ENCODE measurements at places on chromosomes 11 and 22.

GRCh38 chr11:132056689-132057088 lies 686.3 kb downstream of the NTM start:
- no peak for DNase-seq

- DNase-seq: no peak
Observed at GRCh38 chr11:76823481-76824028, 37.2 kb upstream of the ACER3 start.

DNA sequence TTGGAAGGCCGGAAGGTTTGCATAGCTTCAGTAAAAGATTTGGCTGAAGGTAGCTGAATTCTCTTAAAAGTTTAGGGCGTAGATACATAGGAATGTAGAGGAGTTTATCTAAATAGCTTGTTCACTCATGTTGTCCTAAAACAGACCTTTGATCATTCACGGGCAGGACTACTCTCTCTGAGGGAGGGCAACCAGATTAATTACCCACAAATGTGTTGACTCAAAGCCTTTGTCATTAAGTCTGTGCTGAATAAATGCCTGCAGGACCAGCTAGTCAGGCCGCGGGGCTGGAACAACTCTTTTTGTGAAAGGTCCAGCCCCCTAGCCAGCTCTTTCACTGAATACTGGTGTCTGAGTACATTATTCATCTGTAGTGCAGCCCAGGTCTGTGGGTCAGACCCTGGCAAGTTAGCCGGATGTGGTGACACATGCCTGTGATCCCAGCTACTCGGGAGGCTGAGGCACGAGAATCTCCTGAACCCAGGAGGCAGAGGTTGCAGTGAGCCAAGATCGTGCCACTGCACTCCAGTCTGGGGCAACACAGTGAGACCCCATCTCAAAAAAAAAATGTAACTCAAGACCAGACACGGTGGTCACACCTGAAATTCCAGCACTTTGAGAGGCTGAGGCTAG lies 2.8 kb upstream of the FADD start:
- no peak for DNase-seq

DNA sequence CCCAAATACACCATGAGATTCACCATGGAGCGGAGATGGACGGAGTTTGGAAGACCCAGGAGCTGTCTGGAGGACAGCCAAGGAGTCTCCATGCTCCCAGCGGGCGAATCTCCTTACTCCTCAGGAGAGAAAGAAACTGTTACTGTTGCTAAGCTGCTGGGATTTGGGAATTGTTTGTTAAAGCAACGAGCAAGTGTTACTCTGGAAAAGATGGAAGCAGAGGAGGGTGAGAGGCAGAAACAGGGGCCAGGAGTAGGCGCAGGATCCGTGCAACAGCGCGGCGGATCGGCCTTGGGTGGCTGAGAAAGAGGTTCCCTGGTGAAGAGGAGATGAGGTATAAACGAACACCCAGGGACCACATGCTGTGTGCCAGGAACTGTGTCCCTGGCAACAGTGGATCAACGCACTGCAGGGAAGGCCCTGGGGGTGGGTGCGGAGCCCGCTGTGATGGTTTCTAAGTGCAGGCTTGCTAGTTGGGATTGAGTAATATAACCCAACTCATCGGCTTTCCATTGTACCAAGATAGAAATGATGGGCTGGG lies 1436.4 kb downstream of the BRD1 start:
- no peak for DNase-seq

- DNase-seq: peak; percentile 44
Observed at GRCh38 chr22:24189249-24190158, 8.2 kb downstream of the SUSD2 start.

GRCh38 chr11:108796551-108796950 lies 131.7 kb downstream of the DDX10 start:
- DNase-seq: no peak

- DNase-seq: no peak
Observed at GRCh38 chr11:14906578-14906977, 14.5 kb upstream of the CYP2R1 start.

DNA sequence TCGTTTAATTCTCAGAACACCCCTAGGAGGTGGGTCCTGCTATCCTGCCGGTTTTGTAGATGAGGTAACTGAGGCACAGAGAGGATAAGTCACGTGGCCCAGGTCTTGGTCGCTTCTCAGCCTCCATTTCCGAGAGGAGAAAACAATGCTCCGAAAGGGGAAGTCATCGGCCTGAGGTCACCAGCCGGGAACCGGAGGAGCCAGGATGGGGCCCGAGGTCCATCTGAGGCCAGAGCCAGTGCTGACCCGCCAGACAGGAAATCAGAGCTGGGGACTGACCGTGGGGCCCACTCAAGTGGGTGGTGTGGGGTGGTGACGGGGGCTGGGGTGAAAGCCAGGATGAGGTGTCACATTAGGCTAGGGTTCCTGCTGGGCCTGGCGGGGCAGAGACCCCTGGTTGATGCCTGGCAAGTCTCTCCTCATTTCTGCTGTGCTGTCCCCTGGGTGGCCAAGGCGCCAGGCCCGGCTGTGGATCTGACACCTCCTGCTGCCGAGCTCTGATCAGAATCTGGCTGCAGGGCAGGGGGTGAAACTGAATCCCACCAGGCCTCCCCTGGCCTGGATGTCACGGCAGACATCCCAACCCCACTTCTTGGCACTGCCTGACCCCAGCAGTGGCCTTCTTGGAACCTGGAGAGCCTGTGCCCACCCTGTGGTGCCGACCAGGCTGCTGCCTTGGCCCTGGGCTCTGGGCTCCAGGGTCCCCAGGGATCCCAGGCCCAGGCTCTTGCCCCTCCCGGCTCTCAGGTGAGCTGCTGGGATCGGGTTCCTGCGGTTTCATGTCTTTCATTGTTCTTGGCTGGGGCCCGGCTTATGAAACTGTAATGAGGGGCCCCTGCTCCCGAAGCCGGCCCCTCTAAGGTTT lies 12.0 kb downstream of the TRIOBP start:
- no peak for DNase-seq

DNA sequence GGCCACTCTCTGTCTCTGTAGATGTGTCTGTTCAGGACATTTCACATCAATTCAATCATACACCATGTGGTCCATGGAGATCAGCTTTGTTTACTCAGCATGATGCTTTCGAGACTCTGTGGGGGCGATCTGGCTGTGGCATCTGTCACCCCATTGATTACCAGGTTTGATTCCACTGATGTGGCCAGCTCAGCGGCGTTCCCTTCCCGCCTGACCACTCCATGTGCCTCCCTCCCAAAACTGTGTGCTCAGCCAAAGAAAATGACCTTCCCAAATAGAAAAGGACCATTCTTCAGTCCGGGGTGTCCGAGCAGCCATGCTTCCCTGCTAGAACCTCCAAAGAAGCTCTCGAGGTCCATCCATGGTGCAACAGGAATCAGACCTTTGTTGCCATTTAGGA lies 89.1 kb downstream of the BRD1 start:
- no peak for DNase-seq

GRCh38 chr11:123176785-123177184 lies 18.3 kb downstream of the CLMP start:
- no peak for DNase-seq

DNA sequence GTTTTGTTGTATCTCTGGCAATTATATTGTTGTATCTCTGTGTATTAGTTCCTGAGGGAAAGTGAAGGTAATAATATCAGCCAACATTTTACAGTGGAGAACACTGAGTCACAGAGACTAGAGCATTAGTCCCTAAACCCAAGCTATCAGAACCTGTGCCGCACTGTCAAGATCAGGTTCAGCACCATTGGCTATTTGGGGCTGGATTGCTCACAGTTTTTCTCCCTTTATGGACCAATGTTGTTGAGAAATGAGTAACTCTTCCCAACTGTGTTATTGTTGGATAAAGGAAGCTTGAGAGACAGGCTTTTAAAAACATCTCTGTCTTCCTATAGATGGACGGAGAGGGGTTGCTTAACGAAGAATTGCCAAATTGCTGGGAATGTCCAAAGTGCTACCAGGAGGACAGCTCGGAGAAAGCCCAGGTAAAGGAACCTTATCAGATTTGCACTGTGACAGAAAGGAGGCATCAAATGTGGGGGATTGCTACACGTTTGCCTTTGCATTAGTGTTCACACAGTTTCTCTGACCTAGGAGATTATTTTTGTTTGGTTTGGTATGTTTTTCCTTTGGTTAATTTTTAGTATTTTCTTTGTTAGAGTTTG lies 18.2 kb upstream of the GRK2 start:
- no peak for DNase-seq

DNA sequence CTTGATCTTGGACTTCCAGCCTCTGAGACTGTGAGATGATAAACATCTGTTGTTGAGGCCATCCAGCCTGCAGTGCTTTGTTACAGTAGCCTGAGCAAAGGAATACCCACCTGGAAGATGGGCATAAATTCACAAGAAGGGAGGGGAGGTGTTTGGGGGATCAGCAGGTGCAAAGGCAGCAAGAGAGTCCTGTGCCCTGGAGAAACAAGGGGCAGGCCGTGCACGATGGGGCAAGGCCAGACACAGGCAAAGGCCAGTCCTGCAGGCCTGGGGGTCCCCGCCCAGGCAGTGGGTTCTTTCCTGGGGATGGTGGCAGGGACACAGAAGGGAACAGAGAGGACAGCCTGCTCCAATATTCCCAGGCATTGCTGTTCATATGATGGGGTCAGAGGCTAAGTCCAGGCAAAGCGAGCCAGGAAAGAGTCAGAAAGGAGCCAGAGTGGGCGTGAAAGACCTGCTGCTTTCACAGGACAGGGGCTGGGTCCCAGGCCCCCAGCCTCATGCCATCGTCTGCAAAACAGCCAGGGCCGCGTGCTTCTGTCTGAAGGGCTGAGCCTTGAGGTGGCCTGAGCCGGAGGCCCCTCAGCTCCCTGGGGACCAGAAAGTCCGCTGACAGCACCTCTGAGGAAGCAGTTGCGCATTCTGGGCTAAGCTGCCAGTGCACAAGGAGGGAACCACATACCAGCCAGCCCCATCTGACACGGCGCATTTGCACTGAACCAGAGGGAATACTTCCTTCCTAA lies 48.8 kb downstream of the MYEOV start:
- no peak for DNase-seq

DNA sequence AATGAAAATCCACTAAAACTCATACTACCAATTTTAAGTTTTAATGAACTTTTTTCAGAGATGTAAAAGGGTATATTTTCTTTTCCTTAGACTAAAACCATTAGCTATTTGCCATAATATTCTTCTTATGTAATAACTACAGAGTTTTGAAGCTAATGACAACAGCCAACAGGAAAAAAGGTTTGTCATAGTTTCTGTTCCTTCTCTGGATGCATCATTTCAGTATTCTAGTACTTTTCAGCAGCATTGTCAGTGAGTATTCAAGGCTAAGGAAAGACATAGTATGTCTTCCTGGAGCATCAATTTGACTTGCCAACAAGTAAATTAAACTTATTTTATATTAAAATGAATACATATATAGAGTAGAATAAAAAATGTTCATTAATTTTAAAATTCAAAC lies 166.0 kb downstream of the METTL15 start:
- DNase-seq: no peak
